DMS153 (cell line): ENCODE measurements at places on chromosomes 11 and 22.

DNA sequence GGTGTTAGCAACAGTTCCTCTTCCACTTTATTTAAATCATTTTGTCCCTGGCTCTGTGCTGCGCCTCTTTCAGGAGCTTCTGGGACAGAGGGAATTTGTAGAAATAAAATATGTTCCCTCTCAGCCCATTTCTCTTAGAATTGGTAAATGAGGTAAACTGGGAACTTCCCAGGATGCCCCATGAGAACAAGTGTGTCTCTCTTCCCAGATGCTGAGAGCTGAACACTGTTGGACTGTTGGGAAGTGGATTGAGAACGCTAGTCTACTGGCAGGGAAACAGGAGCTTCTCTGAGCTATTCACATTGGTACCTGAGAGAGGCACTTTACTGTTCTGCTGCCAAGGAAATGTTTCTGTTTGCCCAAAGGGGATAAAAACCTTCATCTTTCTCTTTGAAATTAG lies 4.0 kb downstream of the CRY2 start:
- no peak for DNase-seq

- DNase-seq, result no peak
Measured at GRCh38 chr22:36443198-36443770, 38.2 kb downstream of the TXN2 start.

GRCh38 chr22:44521326-44522074 lies 23.5 kb upstream of the RTL6 start:
- no peak for DNase-seq

DNA sequence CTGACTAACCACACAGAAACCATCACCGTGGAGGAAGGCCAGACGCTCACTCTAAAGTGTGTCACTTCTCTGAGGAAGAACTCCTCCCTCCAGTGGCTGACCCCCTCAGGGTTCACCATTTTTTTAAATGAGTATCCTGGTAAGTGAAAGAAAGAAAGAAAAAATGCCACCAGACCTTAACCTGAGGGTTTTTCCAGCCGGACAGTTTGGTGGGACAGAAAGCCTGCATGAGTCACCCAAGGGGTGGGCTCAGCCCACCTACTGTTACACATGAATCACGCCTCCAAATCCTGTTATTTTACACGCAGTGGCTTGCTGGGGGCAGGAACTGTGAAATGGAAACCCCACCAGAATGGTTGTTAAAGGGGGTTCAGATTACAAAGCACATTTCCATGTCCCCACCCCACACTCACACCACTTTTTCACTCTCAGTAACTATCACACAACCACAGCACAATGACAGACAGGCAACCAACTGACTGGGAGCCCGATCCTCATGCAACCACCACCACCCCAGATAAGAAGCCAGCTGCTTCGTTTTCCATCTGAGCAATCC lies 11.9 kb downstream of the CRTAM start:
- DNase-seq, result no peak

- DNase-seq, result no peak
Measured at GRCh38 chr22:42282943-42283277, 12.5 kb upstream of the TCF20 start.

DNA sequence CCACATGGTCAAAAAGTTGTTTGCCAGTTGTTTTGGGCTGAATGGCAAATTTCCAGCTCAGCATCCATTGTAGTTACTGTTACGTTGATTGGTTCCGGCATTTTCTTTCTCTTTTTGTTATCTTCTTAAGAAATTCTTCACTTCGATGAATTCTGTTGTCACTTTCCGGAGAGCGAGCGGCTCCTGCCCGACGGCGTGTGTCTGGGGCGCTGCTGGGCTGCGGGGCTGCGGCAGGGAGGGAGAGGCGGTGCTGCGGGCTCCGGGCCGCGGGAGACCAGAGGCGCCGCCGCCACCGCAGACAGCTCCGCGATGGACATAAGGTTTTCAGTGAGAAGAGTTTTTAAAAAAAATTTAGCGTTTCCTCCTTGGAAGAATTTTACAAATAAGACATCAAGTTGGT lies 117.4 kb downstream of the RRM1 start:
- DNase-seq, result no peak

DNA sequence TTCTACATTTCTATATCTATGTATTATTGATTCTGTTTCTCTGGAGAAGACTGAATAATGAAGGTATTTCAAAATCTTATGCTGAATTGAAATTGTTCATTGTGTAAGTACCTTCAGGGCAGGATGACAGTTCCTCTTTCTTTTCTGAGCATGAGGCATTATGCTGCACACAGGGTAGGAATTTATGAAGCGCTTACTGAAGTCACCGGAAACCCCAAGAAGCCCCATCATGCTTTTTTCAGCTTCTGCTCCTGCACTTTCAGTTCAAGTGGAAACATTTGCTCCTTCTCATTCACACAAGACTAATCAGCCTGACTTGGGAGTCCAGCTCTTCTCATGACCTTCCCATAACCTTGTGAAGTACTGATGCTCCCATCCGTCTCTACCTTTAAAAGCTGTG lies 314.7 kb upstream of the SORL1-AS1 start:
- DNase-seq, result no peak

DNA sequence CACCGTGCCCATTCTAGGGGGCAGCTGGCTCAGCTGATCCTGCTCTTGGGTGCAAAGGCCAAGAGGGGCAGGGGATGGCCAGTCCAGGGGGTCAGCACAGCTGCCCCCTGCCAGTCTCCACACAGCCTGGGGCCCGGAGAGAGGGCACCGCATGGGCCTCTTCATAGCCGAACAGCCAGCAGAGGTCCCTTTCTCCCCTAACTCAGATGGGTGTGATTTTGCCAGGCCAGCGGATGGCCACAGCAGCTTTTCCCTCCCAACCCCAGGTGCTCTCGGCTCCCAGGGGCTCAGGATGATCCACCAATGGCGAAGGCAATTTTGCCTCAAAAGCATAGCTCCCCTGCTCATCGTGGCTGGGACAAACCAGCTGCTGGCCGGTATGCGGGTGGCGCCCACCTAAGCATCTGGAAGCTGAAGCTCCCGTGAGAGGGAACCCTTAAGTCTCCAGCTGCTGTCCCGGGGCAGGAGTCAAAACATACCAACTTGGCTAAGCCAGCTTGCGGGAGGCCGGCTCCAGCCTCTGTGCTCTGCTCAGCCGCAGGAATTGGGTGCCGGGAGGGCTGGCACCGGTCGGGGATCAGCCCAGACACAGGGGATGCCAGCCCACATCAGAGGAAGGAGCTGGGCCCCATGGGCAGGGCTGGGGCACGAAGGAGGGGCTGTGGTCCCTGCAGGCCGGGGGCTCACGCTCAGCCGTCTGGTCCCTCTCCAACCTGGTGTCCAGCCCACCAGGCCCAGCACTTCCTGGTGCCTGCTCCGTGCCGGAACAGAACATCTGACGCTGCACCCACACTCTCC lies 30.5 kb upstream of the GNB1L start:
- no peak for DNase-seq

DNA sequence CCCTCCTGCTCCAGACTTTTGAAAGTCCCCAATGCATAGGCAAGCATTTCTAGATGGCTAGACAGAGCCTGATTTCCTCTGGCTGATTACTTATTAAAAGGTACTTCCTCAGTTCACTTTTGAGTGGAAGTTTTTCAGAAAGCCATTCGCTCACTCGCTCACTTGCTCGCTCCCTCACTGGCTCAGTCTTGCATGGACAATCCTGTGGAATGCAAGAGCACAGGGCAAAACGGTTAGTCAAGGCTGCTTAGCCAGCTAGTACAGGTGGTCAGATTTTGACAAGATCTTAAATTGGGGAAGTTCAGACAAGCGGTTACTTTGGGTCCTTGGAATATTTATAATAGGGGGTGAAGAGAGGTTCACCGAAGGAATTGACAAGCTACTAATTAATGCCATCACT lies 101.0 kb downstream of the ARL14EP start:
- no peak for DNase-seq

DNA sequence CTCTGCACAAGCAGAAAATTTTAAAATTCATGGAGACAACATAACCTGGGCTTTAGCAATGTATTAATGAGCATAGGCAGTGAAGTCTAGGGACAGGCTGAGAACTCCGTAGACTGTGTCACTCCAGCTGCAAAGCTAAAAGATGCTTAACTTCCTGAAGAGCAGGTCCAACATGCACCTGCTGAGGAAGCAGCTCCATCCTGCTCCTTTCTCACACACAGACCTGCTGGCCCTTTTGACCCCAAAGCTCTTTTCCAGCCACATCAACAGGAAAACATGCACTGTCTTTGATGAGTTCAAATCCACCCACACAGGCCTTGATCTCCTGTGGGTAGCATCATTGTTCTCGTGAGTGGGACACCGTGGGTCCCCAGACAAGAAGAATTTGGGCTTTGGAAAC lies 36.0 kb downstream of the SYN3 start:
- DNase-seq, result no peak

DNA sequence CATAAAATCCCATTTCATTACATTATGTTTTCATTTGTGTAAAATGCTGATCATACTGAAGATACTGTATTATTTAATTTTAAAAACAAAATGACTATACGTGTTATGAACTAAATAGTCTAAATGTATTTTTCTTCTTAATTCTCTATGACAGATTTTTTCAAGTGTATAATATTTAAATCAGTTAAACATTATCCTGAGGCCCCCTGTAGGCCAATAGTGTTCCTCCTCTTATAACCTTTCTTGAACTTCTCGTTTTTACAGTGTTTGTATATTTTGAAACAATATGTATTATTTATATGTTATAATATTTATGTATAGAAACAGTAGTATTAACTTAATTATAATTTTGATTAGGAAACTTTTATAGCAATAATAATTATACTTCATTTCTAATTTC lies 151.1 kb upstream of the CHORDC1 start:
- no peak for DNase-seq

DNA sequence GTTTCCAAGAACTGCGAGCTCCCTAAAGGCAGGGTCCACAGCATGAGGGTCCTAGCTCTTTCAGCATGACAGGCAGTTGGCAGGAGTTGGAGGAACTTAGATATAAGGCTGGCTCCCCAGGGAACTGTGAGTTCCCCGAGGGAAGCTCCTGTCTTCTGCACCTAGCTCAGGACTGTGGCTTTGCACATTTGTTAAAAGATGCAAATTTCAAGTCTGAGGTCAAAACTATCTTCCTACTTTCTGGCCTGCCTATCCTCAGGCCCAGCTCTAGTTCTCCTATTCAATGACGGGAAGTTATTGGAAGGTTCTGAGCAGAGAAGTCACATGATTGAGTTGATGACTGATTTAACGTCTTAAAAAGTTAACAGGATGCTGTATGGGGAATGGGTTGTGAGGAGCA lies 11.7 kb upstream of the UCP3 start:
- no peak for DNase-seq

GRCh38 chr11:127552446-127552845 lies 551.9 kb upstream of the KIRREL3 start:
- no peak for DNase-seq

DNA sequence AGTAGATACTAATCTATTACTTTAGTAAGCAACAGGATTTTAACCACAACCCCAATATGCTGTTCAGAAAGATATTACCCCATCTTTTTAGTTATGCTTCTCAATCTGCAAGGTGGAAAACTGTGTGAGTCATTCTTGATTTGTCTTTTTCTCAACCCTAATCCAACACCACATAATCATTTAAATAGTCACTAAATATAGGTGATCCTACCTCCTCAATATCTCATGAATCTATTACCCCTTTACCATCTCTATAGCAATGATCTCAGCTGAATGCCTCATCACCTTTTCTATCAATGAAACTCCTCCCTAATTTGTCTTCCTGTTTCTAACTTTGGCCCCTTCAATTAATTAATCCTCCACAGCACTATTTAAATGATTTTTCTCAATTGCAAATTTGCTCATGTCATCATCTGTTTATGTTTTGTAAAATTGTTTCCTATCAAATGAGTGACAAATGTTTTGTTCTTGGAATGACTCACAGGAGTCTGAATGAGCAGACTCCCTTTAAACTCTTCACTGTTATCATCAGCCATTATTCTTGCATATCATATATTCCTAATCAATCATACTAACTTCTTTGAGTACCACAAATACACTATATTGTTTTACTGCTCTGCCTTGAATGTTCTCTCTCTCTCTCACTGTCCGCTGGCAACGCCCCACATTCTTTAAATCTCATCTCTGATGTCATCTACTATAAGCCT lies 26.1 kb downstream of the SNX19 start:
- DNase-seq, result no peak

- no peak for DNase-seq
Measured at GRCh38 chr11:34034053-34034452, 17.5 kb upstream of the CAPRIN1 start.

DNA sequence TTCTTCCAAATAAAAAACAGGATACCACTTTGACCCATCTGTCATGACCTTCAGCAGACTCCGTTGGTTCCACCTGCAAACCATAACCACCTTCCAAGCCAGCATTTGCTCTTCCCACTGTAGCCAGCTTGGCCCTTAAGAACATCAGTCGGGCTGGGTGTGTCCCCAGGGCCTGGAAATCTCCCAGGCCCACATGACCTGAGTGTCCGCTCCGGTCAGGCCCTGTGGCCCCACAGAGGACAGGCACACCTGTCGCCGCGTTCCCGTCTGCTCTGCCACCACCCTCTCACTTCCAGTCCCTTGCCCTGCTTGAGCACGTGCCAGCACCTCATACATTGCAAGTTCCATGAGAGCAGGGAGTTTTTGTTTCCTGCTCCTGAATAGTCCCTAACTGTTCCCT lies 65.7 kb upstream of the PITPNB start:
- DNase-seq, result no peak

- DNase-seq, result no peak
Measured at GRCh38 chr11:82698576-82699352, 34.9 kb downstream of the FAM181B start.

GRCh38 chr11:62452261-62452660 lies 33.4 kb downstream of the SCGB1A1 start:
- DNase-seq, result no peak

DNA sequence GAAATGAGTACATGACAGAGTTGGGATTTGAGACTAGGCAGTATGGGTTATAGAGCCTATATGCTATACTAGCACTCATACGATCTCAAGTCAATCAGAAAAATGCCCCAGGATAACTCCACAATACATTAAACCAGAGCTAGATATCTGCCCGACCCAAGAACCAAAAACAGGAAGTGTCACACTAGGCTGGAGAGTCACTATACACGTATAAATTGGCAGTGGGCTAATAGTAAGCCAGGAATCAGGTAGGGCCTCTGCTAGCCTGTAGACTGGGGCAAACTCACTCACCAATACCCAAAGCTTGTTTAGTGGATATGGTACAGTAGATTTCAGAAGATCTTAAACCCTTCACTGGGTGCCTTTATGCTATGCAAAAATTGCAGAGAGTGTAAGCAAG lies 16.2 kb upstream of the EIF4G2 start:
- DNase-seq, result no peak

DNA sequence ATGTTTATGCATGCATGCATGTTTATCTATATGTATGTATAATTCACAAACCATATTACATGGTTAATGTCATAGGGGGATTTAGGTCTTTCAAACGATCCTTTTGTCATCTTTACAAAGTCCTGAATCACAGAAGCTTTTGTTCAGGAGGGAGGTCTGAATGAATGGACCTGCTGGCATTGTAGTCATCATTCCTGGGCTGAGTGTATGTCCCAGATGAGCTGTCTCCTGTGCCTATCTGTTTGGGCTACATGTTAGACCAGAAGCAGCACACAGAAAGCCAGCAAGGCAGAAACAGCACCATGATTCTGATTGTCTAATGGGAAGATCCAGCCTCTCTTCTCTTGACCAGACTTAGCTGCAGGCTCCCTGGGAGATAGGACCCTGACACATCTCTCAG lies 69.5 kb downstream of the ADM start:
- no peak for DNase-seq
